NCI-H69 (cell line): ENCODE measurements at places on chromosomes 11 and 22.

GRCh38 chr11:128893578-128894285 lies 2.6 kb downstream of the KCNJ5 start:
- DNase-seq = no peak

- DNase-seq = no peak
Observed at GRCh38 chr11:113876798-113877669, 1.7 kb upstream of the USP28 start.

- DNase-seq = no peak
Observed at GRCh38 chr11:102276783-102277182, 40.5 kb upstream of the BIRC3 start.

- no peak for DNase-seq
Observed at GRCh38 chr11:86181379-86181778, 63.2 kb upstream of the EED start.

DNA sequence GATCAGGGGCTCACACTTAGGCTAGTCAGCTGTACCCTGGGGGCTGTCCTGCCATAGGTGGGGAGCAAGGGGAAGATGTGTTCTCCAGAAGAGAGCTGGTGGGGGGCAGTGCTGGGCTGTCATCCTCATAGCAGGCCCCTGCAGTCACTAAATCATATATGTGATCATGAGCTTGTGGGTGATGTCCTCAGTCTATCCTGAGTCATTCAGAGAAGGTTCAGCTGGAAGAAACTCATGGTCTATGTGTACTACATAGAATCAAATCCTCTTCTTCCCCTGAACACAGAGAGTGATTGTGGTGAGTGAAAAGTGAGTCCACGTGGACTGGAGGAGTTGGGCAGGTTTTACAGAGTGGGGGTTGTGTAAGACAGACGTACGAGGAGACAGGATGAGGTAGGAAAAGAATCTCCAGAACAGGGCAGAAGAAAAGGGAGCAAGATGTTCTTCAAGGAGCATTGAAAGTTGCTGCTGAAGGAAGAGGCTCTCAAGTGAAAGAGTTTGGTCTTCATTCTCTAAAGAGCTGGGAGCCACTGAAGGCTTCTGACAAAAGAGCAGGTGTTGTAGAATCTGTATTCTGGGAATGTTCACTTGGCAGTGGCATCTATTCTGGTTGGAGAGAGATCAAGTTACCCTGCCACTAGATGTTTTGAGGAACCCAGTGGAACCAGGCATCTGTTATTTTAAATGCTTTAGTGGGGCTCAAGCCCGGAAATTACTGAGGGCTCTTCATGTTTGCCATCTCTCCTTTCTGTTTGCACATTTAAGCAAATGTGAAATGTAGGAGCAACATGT lies 68.9 kb downstream of the C22orf31 start:
- no peak for DNase-seq
